ENCODE measurements at places on chromosomes 1 and 21.

DNA sequence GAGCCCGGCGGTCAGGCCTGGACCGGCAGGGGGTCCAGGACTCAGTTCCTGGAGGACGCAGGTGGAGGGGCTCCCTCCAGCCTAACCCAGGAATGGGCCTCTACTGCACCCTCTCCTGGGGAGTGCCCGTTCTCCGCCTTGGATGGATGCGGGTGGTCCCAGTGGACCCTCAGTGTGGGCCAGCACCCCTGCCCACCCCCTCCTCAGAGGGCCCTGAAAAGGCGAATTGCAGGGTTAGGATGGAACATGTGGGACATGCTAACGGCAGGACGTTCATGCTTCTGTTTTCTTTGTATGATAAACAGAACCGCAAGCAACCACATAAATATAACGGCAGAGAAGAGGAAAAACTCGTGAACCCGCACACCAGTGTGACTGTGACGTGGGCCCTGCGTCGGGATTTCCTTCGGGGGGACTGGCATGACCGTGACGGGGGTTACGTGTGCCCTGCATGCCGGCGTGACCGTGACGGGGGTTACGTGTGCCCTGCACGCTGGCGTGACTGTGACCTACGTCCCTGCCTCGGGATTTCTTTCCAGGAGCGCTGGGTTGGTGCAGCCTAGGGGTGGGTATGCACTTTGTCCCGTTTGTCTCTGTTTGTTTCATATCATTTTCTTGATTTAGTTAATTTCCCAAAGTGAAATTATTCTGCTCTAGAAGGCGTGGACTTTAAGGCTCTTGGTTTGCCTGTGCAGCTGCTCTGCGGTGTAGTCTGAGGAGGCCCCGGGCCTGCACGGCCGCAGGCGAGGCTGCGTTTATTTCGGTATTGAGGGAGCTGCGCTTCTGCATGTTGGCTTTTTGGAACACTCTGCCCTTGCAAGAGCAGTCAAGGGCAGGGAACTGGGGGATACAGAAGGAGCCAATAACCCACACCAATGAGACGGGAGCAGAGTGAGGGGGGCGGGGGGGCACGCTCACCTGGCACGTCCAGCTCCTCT lies 3.1 kb downstream of the FTCD start:
- no peak for DNase-seq

DNA sequence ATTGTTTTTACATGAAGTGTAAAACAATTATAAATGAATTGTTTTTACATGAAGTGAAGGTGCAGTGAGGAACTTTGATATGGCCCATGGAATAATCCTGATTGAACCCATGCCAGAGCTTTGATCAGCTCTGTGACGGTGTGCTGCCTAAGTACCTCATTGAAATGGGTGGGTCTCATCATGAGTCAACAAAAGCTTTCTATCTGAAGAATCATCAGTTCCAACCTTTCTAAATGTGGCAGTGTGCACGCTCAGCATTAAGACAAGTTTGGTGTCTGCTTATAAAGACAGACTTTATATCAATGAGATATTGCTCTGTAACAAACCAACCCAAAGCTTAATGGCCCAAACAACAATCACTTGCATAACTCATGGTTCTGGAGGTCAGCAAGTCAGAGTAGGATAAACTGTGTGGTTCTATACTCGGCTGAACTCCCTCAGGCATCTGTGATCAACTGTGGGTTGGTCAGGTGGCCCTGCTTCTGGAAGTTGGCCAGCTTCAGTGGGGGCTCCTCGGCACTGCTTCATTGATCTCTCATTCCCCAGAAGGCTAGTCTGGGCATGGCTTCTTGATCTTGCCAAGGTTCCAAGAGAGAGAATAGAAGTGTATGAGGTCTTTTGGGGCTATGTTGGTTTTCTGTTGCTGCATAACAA lies 258.0 kb downstream of the LTN1 start:
- DNase-seq, result no peak

GRCh38 chr1:80987106-80987505 lies 813.6 kb upstream of the ADGRL2 start:
- DNase-seq, result no peak

GRCh38 chr1:68233202-68233601 lies 879 bp upstream of the WLS start:
- no peak for DNase-seq

DNA sequence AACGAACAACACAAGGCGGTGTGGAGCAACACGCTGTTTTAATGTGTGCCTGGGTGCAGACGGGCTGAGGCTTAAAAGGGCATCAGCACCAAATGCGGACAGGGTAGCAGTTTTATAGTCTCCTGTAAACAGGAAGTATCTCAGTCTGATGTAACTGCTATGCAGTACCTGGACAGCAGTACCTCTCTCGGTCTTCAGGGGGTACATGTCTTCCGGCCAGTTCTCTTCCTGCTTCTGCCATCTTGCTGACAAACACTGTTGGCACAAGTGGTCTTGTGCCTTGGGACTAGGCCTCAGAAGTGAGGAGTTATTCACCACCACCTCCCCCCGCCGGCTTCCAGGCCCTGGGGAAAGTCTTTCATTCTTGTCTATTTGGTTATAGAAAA lies 49.7 kb upstream of the APOBEC4 start:
- DNase-seq, result no peak

DNA sequence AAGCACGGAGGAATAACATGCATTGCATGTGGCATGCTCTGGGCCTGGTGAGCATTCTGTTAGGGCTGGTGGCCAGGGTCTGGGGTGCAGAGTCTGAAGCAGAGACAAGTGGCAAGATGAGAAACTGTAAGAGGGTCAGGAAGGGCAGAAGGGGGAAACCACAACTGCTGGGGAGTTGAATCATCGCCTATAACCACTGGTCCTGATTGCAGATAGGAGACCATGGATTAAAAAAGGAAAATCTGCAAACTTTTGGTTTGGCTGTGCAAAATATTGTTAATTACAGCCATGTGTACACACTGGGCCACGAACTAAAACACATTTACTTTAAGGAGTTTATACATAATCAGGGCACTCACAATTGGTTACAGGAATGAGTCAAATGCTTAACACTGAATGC lies 76.6 kb downstream of the TGFBR3 start:
- no peak for DNase-seq

DNA sequence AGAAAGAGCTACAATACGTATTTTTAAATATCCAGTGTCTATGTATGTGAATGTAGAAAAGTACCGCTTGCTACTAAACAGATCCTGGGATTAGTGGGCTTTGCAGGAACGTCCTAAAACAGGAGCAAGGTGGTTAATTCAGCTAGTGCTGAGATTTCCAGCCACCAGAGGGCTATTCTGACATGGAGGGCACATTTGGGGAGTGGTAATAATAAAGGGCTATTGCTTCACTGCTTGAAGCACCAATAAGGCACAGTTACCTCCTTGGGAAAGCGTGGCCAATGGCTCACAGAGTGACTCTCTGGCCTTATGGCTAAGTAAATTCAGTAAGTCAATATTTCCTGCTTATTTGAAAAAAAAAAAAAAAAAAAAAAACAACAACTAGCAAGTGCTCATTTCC lies 152.4 kb downstream of the GABPA start:
- DNase-seq, result no peak

DNA sequence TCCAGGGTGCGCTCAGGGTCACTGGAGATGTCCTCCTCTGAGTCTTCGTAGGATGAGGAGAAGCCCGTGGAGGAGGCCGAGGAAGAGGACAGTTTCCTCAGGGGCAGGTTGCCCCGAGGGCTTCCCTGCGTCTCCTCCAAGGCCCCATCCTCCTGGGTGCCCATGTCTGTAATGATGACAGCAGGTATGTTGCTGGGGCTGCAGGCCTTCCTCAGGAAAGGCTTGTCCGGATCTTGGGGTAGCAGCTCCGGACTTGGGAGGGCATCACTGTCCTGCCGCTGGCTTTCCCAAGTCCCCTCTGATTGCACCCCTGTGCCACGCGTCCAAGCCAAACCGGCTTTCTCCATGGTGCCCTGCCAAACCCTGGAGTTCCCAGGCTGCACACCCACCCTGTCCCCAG lies 3.5 kb downstream of the ITPKB start:
- no peak for DNase-seq

DNA sequence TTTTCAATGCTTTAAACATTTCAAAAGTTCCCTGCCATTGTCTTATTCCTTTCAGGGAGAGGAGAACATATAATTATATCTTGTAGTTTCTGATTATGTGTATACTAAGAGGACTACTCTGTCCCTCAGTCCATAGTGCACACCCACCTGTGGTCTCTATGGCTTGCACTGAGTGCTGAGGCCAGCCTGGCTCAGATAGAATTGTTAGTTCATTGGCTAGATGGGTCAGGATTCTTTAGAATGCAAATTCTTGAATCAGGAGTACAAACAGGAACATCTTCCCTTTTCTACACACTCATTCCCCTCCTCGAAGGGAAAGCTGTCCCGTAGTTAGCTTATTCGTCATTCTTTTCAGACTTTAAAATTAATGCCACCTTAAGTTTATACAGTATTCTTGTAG lies 8.2 kb downstream of the BACH1 start:
- no peak for DNase-seq

Data from cortex of kidney (tissue), 1 donor.